Prostate gland (tissue), 2 donors: ENCODE measurements at places on chromosomes 5 and 9. TPM values are rescaled to one million over a fixed set of nuclear protein-coding genes. Genes with fewer than 3 reads are reported as not detected.

DNA sequence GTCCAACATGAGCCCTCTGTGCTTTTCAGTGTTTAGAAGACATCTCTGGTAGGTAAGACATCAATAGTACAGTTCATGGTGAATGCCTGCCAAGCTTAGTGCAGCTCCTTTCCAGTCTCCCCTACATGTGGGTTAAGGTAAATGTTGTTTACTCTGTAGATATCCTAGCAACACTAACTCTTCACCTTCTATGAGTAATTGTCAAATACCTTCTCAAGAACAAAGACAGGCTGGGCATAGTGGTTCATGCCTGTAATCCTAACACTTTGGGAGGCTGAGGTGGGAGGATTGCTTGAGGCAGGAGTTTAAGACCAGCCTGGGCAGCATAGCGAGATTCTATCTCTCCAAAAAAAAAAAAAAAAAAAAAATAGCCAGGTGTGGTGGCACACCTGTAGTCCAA lies 18.7 kb upstream of the RASGRF2 start:
- no peak for DNase-seq
- no peaks in the 10 kb centered on the region for H3K4me1 ChIP-seq
- no peak overlapping the region for H3K4me3 ChIP-seq
- no peak overlapping the region for H3K27ac ChIP-seq
- no peaks in the 10 kb centered on the region for H3K27me3 ChIP-seq
- H3K36me3 ChIP-seq: no peaks in the 10 kb centered on the region

The SLC4A9 gene
- not detected for total RNA-seq

The OR13D1 gene
- total RNA-seq: not detected

The EGFL7 gene
- total RNA-seq: 49.3 TPM

GRCh38 chr5:119031011-119031886 lies 39.6 kb upstream of the DMXL1 start:
- H3K4me3 ChIP-seq: no peak overlapping the region
- no peaks in the 10 kb centered on the region for H3K4me1 ChIP-seq
- no peak for DNase-seq
- H3K27me3 ChIP-seq: no peaks in the 10 kb centered on the region
- H3K36me3 ChIP-seq: no peaks in the 10 kb centered on the region

The CDH12 gene
- 0.14 TPM for total RNA-seq

- H3K4me3 ChIP-seq: no peak overlapping the region
- no peaks in the 10 kb centered on the region for H3K4me1 ChIP-seq
- no peak overlapping the region for H3K27ac ChIP-seq
- H3K36me3 ChIP-seq: no peaks in the 10 kb centered on the region
Observed at GRCh38 chr5:158807-159447, 32.4 kb upstream of the LRRC14B start.

DNA sequence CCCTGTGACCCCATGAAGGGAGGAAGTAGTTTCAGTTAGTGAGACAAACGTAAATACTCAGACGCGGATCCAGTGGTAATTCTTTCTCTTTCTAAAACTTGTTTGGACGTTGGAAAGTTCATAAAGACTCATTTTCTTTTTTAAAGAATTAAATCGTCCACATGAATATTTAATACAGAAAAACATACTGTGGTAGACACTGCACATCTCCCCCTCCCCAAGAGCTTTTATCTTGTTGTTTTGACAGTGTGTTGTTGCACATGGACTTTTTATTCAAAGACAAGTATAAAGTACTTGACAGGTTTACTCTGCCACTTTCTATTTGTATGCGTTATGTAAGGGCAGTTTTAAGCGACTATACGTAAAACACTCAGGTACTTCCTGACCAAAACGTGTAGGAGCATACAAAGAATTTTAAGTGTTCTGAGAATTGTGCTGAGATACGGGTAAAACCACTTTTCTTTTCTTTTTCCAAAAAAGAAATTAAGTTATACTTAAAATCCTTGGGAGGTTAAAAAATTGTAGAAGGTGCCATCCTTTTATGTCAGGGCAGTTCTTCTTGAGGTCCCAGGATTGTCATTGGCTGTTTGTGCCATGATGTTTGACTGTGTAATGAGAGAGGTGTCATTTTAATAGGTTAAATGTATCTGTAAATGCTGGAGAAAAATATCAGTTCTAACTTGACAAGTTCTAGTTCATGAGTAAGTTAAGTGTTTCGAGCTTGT lies 1.3 kb downstream of the NIPBL start:
- H3K4me3 ChIP-seq: peak overlapping the region; percentile 86
- no peaks in the 10 kb centered on the region for H3K27me3 ChIP-seq
- H3K4me1 ChIP-seq: no peaks in the 10 kb centered on the region
- H3K36me3 ChIP-seq: no peaks in the 10 kb centered on the region

GRCh38 chr5:6767481-6768063 lies 54.3 kb downstream of the TENT4A start:
- H3K4me3 ChIP-seq: no peak overlapping the region
- H3K4me1 ChIP-seq: no peaks in the 10 kb centered on the region
- no peak overlapping the region for H3K27ac ChIP-seq
- DNase-seq: no peak
- no peaks in the 10 kb centered on the region for H3K27me3 ChIP-seq

The PCSK1 gene
- 0.34 TPM for total RNA-seq

DNA sequence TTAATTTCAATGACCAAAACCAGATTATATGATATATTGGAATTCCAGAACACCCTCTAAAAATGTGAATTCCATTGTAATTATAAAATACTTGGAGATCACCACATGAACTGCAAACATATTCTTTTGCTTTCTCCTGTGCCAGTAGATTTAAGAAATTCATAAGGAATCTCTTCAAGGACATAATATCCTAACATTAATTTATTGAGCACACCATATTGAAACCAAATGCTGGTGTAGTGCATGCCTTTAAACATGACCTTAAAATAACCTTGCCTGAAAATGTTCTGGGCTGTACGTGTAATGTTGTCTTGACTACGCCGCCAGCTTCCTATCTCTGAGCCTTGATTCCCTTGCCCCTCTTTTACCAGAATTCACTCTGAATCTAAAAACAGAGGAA lies 205.0 kb upstream of the ACTBL2 start:
- DNase-seq: no peak
- no peaks in the 10 kb centered on the region for H3K36me3 ChIP-seq
- no peaks in the 10 kb centered on the region for H3K27me3 ChIP-seq
- H3K27ac ChIP-seq: no peak overlapping the region

- no peaks in the 10 kb centered on the region for H3K36me3 ChIP-seq
- no peaks in the 10 kb centered on the region for H3K4me1 ChIP-seq
- no peaks in the 10 kb centered on the region for H3K27me3 ChIP-seq
- no peak for DNase-seq
Observed at GRCh38 chr5:95619514-95620029, 315 bp upstream of the GPR150 start.

The LCN1 gene
- not detected for total RNA-seq

- H3K27me3 ChIP-seq: no peaks in the 10 kb centered on the region
- no peaks in the 10 kb centered on the region for H3K4me1 ChIP-seq
- no peaks in the 10 kb centered on the region for H3K36me3 ChIP-seq
- no peak for DNase-seq
- no peak overlapping the region for H3K27ac ChIP-seq
- H3K4me3 ChIP-seq: no peak overlapping the region
Observed at GRCh38 chr9:109966643-109967368, 186.8 kb downstream of the PALM2AKAP2 start.

The LCN9 gene
- not detected for total RNA-seq

DNA sequence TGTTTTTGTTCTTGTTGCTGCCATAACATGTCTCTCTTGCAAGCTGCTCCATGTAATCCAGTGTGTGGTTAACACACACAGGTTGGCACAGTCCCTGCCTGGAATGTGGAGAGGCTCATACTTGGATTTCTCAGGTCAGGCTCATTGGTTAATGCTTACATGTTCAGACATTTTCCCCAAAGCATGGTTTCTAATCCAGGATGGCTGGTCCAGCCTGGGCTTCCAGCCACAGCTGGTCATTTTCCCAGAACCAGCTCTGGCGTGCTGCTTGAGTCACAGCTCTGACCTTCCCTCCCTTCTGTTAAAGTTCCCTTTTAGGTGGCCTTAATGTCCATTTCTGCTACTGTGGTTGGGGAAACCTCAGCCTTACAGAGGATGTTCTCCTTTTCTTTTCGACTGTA lies 294.3 kb downstream of the TAF11L14 start:
- H3K4me1 ChIP-seq: no peaks in the 10 kb centered on the region
- H3K27ac ChIP-seq: no peak overlapping the region
- H3K27me3 ChIP-seq: no peaks in the 10 kb centered on the region
- DNase-seq: peak; percentile 8
- H3K36me3 ChIP-seq: no peaks in the 10 kb centered on the region
- H3K4me3 ChIP-seq: no peak overlapping the region

The PDZD2 gene
- total RNA-seq: 10.3 TPM

DNA sequence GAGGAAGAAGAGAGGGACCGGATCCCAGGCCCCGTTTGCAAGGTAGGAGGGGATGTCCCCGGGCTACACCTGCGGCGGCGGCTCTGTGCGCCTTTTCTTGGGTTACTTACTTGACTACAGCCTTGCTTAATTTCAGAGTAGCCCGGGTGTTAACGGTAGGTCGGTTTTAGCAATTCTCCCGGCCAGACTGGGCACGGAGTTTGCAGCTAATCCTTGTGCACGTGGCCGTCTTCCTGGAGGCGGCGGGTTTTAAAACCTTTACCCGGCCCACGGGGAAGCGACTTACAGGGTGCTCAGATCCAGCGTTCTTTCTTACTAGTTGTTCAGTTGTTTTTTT lies 313 bp downstream of the BRIX1 start:
- H3K27ac ChIP-seq: peak overlapping the region; percentile 87
- no peak for DNase-seq
- no peaks in the 10 kb centered on the region for H3K36me3 ChIP-seq
- peak overlapping the region; percentile 89 for H3K4me3 ChIP-seq

DNA sequence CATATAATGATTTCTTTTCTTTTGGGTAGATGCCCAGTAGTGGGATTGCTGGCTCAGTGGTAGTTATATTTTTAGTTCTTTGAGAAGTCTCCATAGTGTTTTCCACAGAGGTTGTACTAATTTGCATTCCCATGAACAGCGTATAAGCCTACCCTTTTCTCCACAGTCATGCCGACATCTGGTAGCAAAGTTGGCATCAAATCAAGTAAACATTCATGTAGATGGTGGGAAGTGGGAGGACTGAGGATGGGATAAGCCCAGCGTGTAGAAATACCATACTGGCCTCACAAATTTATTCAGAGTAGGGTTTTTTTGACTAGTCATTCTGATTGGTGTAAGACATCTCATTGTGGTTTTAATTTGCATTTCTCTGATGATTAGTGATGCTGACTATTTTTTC lies 115.4 kb downstream of the EGFLAM start:
- no peaks in the 10 kb centered on the region for H3K4me1 ChIP-seq
- H3K4me3 ChIP-seq: no peak overlapping the region
- DNase-seq: no peak
- H3K27me3 ChIP-seq: no peaks in the 10 kb centered on the region
- H3K27ac ChIP-seq: no peak overlapping the region

GRCh38 chr5:14581891-14582796 lies 552 bp downstream of the OTULINL start:
- H3K36me3 ChIP-seq: no peaks in the 10 kb centered on the region
- H3K4me1 ChIP-seq: no peaks in the 10 kb centered on the region
- peak overlapping the region; percentile 89 for H3K4me3 ChIP-seq
- DNase-seq: peak; percentile 37
- H3K27ac ChIP-seq: peak overlapping the region; percentile 84

DNA sequence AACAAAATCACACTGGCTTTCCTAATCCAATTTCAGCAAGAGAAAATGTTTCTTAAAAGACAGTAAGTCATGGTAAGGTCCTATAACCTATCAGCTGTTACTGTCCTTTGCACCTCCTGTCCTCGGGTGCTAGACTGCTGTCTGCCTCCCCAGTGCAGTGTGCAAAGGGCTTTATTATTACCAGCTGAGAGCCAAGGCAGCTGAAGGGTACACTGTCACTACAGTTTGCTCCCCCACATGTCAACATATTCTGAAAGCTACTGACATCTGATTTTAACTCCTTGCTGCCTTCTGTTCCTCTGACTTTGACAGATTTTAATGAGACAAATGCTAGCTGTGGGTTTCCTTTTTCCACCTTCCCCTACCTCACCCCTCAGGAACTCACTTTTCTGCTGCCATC lies 389.4 kb upstream of the SLC24A2 start:
- no peak for DNase-seq
- no peaks in the 10 kb centered on the region for H3K27me3 ChIP-seq
- no peak overlapping the region for H3K27ac ChIP-seq
- H3K4me1 ChIP-seq: no peaks in the 10 kb centered on the region
- H3K36me3 ChIP-seq: no peaks in the 10 kb centered on the region

DNA sequence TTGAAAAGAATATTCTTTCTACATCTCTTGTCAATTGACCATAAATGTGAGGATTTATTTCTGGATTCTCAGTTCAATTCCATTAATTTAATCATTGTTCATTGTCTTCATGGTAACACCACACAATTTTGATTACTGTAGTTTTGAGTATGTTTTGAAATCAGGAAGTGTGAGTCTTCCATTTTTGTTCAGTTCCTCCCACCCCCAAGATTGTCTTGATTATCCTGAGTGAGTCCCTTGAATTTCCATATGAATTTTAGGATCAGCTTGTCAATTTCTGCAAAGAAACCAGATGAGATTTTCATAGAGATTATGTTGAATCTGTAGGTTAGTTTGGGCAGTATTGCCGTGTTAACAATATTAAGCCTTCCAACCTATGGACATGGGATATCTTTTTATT lies 9.5 kb downstream of the CYFIP2 start:
- H3K27me3 ChIP-seq: no peaks in the 10 kb centered on the region
- H3K4me3 ChIP-seq: no peak overlapping the region
- no peaks in the 10 kb centered on the region for H3K4me1 ChIP-seq
- no peaks in the 10 kb centered on the region for H3K36me3 ChIP-seq
- DNase-seq: no peak

DNA sequence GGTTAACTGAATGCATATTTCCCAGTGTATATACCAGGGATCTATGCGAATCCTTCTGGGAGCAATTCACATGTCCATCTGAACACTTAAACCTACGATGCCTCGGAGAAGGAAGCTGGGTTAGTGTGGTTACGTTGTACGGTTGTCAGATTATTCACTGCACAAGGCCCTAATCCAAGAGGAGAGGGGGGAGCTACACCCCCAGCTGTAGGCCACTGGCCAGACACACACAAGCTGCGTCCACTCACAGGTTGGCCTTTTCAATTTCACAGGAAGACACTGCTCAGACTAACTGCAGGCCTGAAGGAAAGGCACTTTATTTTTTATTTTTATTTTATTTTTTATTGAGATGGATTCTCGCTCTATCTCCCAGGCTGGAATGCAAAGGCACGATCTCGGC lies 184.5 kb upstream of the GNA14 start:
- no peak overlapping the region for H3K4me3 ChIP-seq
- no peak for DNase-seq
- H3K27me3 ChIP-seq: no peaks in the 10 kb centered on the region
- no peaks in the 10 kb centered on the region for H3K36me3 ChIP-seq
- no peak overlapping the region for H3K27ac ChIP-seq
- H3K4me1 ChIP-seq: no peaks in the 10 kb centered on the region

The MAPK9 gene
- 38.5 TPM for total RNA-seq

- DNase-seq: no peak
- H3K27ac ChIP-seq: no peak overlapping the region
- no peaks in the 10 kb centered on the region for H3K4me1 ChIP-seq
- H3K27me3 ChIP-seq: no peaks in the 10 kb centered on the region
Observed at GRCh38 chr5:122701640-122702523, 73.0 kb upstream of the SNX2 start.

The ELOVL7 gene
- 15.7 TPM for total RNA-seq
